Omental fat pad (tissue), 4 donors: ENCODE measurements at places on chromosomes 2 and 18.

DNA sequence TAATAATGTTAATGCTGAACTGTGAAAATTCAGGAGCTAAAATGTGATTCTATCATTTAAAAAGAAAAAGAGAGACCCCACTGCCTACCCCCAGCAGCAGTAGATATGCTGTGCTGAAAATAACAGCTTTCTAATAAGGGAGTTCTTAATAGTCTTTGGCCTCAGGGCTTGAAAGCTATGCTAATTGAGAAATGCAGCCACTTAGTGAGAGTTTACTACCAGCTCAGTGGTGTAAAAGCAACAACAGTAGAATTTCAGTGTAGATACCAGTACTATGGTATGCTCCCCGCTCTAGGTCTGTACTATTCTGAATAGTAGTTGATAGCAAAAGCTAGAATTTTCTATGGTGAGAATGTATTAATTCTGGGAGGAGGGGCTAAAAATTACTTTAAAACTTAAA lies 303.1 kb upstream of the VWC2L start:
- no peak for DNase-seq

- no peak for DNase-seq
Observed at GRCh38 chr18:68399721-68400120, 315.2 kb downstream of the TMX3 start.

DNA sequence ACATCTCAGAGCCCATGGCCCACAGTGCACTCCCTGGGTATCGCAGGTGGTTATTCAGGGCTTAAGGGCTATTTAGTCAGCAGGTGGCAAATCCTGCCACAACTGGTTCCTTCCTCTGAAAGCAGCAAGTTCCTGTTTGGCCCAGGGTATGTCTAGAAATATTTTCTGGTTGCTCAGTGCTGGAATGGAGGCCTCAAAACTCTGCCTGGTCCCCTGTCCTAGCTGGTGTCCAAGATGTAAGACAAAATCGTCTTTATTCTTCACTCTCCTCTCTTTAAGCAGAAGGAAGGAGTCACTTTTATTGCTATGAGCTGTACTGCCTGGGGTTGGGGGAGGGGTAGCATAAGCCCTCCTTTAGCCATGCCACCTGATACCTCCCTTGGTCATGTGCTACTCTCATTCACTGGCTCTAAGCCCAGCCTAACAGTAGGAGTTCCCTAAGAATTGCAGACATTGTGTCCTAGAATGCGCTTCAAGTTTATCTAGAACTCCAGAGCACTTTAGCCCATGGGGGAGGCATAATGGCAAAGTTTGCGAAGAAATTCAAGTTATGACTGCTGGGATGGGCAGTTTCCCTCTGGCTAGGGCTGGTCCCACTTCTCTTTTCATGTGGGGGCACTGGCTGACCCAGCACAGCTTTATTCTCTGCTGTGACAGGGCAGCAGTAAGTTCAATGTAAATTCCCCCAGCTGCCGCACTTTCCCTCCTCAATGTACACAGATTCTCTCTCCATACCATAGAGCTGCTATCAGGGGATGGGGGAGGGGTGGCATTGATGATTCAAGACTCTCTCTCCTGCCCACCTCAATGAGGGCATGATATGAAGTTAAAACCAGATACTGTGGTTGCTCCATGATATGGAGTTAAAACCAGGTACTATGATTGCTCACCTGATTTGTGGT lies 27.1 kb upstream of the CWC22 start:
- no peak for DNase-seq

DNA sequence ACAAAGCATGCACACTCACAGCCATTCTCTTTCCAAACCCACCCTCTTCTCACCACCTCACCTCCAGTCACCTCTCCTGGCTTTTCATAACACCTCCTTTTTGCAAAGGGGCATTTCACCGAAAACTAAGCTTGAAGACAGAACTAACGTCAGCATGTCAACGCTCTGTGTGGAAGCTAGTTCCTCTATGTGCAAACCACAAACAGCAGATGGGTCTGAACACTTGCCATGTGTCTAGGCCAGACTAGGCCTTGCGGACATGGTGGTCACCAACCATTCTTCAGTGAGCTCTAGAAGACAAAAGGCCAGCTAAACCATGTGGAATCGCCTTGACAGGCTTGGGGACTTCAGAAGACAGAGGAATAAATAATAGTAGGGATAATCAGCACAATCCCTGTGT lies 148.5 kb downstream of the TXNL1 start:
- DNase-seq = no peak

- no peak for DNase-seq
Observed at GRCh38 chr2:134668821-134669220, 50.0 kb downstream of the TMEM163 start.

GRCh38 chr2:139217641-139218040 lies 437.5 kb upstream of the NXPH2 start:
- DNase-seq = no peak

DNA sequence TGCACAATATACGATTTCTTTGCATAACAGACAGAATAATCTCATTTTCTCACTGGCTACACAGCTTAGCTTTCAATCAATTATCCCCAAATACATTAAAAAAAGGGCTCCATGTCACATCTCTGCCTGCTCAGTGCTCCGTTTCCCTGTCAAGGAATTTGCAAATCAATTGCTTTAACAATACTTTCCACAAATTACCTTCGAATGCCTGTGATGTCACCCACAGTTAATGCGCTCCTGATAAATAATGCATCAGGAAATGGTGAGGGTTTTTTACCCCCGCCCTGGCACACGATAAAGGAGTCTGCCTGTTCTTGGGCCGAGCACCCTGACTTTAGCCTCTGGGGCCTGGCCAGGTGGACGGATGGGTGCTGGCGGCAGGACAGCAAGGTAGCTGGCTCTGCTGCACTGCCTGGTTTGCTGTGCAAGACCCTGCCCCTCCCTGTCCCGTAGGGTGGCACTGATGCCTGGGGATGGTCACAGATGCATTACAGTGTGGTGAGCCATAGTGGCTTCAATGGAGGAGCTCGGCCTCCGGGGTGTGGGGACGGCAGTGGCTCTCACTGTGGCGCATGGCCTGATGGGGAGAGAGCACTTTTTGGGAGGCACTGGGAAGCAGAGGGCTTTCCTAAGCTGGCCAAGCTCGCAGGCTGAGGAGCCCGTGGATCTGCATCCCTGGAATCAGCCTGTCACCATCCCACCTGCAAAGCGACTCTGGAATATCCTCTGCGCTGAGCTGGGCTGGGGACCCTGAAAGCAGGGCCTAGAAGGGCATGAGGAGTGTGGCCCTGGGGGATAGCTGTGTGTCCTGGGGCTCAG lies 88.3 kb upstream of the HS6ST1 start:
- no peak for DNase-seq

DNA sequence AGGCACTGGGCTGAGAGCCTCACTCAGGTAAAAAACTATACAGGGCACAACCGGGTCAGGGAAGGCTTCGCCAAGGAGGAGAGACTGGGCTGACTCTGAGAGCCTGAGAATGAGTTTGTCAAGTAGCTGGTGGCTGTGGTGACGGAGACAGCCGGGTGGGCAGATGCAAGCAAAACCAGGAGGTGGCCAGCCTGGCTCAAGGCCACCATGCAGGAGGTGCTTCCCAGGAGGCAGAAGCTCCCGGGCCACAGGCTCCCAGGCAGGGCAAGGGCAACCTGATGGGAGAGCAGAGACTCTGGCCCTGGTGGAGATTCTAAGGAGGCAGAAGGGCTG lies 2.9 kb upstream of the INHBB start:
- no peak for DNase-seq

- DNase-seq = no peak
Observed at GRCh38 chr2:101057051-101057933, 55.2 kb downstream of the RPL31 start.

- no peak for DNase-seq
Observed at GRCh38 chr2:30612371-30612770, 165.3 kb downstream of the LCLAT1 start.

DNA sequence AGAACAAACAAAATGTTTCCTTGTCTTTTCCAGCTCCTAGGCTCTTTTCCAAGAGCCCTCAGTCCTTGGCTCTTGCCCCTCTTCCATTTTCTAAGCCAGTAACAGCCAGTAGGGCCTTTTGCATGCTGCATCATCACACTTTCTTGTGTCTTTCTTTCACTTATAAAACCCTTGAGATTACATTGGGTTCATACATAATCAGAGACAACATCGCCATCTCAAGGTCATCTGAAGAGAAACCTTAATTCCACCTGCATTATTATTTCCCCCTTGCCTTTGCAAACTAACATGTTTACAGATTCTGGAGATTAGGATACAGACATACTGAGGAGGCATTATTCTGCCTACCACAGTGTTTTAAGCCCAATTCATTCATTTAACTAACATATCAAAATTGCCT lies 697.3 kb downstream of the TRIB2 start:
- DNase-seq = no peak

DNA sequence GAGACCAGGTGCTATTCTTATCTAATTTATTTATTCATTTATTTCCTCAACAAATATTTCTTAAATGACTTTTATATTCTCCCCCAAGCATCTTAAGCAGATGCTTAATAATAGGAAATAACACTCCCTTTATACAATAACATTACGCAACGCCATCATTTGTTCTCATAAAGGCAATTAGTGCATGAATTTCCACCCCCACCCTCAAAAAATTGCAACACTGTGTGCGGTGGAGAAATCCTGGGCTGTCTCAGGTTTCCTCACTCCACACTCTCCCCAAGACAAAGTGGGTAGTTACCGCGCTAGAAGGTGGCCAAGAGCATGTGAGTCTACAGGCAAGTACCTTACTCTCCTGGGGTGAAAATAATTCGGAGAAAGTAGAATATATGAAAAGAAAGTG lies 37.0 kb upstream of the CTDP1 start:
- no peak for DNase-seq

GRCh38 chr18:42882122-42882521 lies 233.4 kb downstream of the RIT2 start:
- no peak for DNase-seq

DNA sequence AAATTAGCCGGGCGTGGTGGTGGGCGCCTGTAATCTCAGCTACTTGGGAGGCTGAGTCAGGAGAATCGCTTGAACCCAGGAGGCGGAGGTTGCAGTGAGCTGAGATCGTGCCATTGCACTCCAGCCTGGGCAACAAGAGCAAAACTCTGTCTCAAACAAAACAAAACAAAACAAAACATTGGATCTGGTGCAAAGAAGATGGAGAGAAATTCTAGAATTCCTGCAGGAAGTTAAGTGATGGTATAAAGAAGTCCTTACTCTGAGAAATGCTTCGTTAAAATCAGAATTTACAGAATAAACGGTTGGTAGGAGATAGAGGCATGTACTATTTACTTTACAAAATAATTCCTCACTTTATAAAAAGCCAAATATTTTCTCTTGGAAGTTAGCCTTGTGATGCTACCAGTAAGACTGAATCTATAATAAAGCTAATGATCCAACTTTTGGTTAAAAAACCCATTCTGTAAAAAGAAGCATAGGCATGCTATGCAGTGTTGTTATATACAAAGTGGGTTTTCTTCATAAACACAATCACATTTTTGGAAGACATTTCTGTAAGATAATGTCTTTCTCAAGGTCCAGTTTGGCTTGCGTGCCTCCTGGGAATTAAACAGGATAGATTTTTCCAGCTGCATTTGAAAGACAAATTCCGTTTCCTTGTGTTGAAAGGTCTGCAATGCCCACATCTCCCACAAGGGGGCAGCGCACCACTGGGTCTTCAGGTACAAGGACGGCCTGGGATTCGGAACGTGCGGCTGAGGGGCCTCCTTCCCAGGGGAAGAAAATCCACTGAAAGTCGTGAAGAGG lies 35.6 kb upstream of the PNO1 start:
- DNase-seq = peak; percentile 100

DNA sequence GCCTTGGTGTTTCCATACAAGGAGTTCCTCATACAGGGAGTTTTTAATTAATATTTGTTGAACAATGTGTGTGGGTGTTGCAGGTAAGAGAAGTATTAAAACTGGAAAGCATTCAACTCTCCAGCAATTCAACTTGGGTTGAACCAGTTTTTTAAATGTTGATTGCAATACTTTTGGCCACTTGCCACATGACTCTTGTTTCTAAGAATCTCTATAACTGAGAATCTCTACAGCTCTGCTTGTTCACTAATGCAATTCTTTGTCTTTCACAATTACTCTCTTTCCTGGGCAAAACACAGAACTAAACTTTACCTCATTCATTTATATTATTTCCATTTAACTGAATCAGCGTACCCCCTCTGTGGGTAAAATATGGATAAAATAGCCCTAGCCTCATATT lies 429.4 kb downstream of the ARHGAP15 start:
- no peak for DNase-seq

- no peak for DNase-seq
Observed at GRCh38 chr18:70154591-70155194, 50.8 kb downstream of the RTTN start.

GRCh38 chr2:217887841-217888701 lies 114.7 kb downstream of the TNS1 start:
- no peak for DNase-seq

DNA sequence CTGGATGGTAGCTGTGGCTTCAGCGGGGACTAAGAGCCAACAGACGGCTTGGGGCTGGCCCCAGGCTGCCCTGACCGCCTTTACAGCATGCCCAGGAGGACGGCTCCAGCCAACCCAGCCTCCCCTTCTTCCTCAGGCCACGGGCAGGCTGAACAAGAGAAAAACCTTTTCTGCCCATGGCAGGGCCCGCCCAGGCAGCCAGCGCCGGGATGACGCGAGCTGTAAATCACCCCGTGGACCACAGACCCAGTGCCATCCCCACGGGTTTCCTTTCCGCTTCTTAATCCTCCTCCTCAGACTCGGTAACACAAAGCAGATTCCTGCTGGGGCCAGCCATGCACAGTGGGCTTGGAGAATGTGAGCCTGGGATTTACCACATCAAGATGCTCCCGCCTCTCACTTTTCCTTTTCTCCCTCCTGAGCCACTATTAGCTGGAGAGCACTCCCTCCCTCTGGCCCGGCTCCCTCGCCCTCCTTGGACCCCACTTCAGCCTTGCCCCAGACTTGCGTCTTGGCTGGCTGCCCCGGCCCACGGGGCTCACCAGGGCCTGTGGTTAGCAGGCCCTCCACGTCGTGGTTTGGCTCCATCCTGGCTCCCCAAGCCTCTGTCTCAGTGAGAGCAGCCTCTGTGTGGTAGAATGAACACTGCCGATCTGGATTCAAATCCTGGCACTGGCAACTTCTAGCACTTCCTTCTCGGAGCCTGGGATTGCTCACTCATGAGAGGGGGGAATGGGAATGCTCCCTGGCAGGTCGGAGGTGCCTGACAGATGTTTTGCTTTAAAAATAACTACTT lies 31.4 kb downstream of the ATOH8 start:
- no peak for DNase-seq

GRCh38 chr2:54482715-54483114 lies 26.6 kb downstream of the SPTBN1 start:
- DNase-seq = no peak

DNA sequence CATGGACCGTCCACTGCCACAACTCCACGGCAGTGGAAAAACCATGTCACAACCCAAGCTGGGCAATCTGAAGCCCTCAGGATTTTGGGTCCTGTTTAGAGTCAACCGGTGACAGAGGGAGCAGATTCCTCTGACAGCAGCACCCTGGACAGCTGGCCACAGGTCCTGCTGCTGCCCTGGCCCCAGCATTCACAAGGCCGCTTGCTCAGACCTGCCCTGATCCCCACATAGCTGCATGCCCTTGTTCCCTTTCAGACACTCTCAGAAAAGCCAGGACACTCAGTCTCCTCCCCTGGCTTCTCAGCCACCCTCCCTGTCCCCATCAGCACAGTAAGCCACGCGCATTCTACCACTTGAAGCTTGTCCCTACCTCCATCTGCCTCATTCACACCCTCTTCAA lies 1.6 kb downstream of the COPS9 start:
- DNase-seq = no peak
